Body of pancreas (tissue), 4 donors: ENCODE measurements at places on chromosomes 3 and 15. TPM values are rescaled to one million over a fixed set of nuclear protein-coding genes. Genes with fewer than 3 reads are reported as not detected.

The ESYT3 gene
- total RNA-seq, result 2.0 TPM

The SOX14 gene
- not detected for total RNA-seq

The PLA1A gene
- not detected for total RNA-seq

The IL17RC gene
- total RNA-seq, result 60.3 TPM

The SATB1 gene
- 36.1 TPM for total RNA-seq

The TUBGCP4 gene
- 22.1 TPM for total RNA-seq

The KIF15 gene
- total RNA-seq, result not detected

The CFAP100 gene
- total RNA-seq, result not detected

The MAP2K1 gene
- 25.2 TPM for total RNA-seq

The HOMER2 gene
- total RNA-seq, result 331 TPM

The GOLGA8G gene
- total RNA-seq, result not detected

The IMPG2 gene
- 0.33 TPM for total RNA-seq

The TNK2 gene
- 49.1 TPM for total RNA-seq

The CEP19 gene
- total RNA-seq, result not detected

The CDHR4 gene
- total RNA-seq, result not detected

The AQP9 gene
- 1.6 TPM for total RNA-seq

The CRTAP gene
- total RNA-seq, result 101 TPM

The DAZL gene
- not detected for total RNA-seq

The ASB14 gene
- total RNA-seq, result not detected

DNA sequence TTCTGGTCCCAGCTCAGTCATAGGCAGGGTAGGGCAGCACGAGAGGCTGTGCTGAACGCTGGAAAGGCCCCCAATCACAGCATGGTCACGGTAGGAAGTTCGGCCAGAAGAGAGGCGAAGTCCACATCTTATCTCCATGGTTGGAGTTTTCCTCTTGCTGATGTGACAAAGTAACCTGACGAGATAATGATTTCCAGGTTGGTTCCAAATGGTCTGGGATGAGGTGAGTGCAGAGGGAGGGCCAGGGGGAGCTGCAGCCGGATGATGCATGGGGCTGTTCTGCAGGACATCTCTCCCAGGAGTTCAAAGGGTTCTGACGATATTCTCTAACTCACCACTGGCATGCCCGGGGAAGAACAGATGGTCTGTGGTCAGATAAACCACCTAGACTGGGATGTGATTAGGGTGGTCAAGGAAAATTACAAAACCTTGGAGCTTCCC, 83.2 kb upstream of the WNT5A start:
- DNase-seq, result no peak

DNA sequence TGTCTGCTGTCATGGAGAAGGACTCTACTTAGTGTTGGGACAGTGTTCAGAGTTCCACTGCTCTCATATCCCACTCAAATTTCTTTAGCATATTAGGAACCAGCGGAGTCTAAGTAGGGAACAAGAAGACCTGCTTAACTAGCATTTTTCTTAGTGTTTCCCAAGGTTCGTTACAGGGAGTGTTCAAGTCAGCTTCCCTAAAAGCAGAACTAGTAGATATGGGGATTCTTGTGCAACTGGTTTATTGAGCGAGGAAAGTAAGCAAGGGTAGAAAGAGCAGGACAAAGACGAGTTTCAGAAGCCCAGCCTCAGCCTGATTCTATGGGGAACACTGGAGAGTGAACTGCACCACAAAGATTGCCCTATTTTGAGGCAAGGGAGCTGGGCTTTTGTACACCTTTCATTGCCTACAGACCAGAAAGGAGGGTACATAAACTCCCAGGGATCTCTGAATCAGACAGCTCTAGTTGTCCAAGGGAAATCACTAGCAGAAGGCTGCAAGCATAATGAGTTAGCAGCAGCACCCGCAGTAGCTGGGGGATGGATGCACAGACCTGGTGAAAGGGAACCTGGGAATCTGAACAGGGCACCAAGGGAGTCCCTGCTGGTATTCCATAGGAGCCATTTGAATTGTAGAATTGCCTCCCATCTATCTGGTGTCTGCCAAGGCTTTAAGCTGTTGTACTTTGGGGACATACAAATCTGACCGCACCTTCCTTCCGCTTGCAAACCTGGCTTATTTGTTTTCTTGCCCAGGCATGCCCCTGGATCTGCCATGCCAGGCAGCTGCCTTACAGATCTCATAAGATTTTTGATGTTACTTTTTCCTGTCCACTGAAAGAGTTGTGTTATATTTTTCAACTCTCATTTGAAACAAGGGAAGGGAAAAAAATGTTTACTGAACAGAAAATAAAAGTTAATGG, 15.1 kb downstream of the CMTM7 start:
- no peak for DNase-seq

DNA sequence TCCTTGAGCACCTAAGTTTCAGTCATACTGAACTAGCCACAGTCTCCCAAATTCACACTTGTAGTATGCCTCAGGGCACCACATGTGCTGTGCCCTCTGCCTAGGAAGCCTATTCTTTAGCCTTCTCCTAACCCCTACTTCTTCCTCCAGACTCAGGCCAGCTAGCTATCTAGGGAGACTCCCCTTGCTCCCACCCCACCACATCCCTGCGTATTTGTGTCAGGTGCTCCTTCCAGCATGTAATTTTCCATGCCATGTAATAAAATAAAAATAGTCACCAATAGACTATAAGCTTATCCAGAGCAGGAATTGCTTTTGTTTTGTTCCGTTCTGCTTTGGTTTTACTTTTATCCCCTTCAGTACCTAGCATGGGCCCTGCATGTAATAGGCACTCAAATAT, 14.9 kb upstream of the GJD2 start:
- DNase-seq, result no peak

GRCh38 chr15:67746450-67746849, 78.9 kb upstream of the SKOR1 start:
- no peak for DNase-seq

DNA sequence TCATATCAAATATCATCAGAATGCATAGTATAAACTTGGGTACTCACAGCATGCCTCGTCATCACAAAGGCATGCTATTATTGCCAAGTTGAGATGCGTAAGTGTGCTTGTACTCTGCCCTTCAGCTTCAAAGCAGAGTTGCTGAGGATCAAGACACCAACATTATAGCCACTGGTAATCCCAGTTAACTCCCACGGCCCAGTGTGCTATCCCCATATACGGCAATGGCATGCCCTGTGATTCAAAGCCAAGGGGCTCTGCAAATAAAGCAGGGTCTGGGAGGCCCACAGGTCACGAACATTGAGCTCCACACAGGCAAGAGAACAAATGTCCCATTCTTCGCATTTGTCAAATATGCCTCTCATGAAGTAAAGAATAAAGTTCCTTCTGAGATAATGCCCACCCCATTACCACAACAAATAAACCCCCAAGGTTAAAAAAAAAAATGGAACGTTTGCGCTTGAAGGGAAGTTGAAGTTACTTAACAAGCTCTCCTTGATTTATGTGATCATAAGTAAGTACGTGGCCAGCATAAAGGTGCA, 298.1 kb upstream of the NECTIN3 start:
- no peak for DNase-seq

- no peak for DNase-seq
Measured at GRCh38 chr15:67570875-67571647, 28.6 kb downstream of the MAP2K5 start.

DNA sequence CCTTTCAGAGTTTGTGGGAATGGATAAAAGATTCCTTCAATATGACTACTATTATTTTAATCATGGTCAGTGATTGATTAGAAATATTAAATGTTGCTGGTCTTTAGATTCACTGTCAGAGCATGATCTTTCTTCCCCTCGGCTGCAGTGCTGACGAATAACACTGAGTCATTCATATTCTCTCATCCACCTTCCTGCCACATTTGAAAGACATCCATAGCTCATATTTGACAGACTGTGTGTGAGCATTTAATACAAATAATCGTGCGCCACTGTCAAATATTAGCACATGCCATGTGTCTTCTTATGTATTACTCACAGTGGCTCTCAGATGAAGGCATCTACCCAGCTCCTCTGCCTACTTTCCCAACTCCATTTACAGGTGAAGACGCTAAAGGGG, 476.5 kb upstream of the TPRG1 start:
- DNase-seq, result no peak

DNA sequence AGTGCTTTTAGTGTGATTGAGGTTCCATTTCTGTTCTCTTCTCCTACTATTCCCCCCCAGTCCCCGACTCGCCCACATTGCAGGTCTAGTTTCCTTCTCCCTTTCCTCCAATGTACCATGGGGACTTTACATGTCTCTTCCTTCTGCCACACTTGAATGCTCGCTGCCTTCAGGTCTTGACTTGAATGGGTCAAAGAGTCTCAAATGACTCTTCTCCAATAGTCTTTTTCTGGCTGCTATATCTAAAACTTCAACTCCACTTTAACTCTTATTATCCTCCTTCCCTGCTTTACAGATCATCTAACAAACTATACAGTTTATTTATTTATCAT, 213.9 kb upstream of the SLC2A2 start:
- no peak for DNase-seq

DNA sequence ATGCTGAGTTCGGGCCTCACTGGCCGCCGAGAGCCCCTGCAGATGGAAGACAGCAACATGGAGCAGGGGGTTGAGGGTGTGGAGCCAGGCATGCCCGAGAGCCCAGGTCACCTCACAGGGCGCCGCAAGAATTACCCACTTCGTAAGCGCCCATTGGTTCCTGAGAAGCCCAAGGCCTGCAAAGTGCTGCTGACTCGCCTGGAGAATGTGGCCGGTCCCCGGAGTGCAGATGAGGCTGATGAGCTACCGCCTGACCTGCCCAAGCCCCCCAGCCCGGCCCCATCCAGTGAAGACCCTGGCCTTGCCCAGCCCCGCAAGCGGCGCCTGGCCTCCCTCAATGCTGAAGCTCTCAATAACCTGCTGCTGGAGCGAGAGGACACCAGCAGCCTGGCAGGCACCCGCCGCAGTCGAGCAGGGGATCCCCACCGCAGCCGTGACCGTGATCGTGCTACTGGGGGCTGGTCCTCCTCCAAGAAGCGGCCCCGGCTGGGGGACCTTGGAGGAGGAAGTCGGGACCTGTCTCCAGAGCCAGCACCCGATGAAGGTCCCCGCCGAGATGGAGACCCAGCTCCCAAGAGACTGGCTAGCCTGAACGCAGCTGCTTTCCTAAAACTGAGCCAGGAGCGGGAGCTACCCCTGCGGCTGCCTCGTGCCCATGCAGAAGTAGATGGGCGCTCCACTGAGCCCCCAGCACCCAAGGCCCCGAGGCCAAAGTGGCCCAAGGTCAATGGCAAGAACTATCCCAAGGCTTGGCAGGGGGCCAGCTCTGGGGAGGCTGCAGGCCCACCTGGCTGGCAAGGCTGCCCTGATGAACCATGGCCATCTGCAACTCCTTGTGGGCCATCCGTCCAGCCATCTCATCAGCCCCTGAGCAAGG, 12.1 kb upstream of the CHST14 start:
- DNase-seq, result no peak

DNA sequence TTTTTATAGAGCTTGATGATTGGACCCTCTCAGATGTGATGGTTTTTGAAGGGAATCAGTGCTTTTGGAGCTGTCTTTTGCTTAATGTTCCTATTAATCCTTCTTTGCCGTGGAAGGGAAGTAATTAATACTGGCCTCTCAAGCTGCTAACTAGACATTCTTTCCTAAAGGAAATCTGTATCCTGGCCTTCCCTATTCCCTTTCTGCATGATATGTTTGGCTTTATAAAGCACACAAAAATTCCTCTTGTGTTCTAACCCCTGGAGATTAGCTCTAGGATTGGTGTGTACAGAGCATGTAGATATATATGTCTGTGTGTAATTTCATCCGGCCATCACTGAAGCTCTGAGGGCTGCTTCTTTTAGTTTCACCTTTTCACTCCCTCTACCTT, 6.9 kb downstream of the ATXN7 start:
- no peak for DNase-seq

DNA sequence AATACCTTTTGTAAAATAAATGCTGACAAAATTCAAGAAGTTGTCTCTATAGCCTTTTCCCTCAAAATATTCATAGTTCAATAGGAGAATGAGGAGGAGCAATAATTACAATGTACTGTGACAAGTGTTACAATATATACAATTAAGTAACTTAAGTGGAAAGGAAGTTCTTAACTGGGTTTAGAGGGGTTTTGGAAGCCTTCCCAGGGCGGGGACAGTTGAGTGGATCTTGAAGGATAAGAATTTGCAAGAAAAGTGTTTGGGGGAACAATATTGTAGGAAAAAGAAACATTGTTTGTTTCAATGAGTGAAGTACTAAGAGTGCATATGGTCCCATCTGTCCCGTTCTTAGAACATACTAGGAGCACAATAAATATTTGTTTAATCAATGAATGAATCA, 165.2 kb upstream of the PLSCR5 start:
- DNase-seq, result no peak

GRCh38 chr3:131922356-131922755, 112.5 kb downstream of the CPNE4 start:
- DNase-seq, result no peak

- DNase-seq, result peak; percentile 49
Measured at GRCh38 chr3:125357032-125357658, 18.0 kb downstream of the ZNF148 start.

- no peak for DNase-seq
Measured at GRCh38 chr3:104740874-104741379, 625.8 kb upstream of the ALCAM start.

DNA sequence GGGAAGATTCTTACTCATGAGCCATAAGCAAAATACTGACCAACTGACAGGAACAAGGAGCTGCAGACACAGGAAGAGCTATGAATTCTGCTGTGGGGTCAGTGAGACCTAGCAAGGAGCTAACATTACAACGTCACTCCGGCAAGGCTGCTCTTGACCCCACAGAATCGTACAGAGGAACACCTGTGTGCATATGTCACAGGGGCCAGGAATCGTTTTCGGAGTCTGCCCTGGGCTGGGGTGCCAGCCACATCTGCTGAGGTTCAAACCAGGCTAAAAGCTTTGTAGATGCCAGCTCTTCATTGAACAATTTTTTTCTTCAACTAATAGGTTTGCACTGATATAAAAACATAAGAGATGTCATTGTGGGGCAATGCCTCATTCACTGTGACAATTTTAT, 82.6 kb downstream of the LRRK1 start:
- DNase-seq, result no peak

DNA sequence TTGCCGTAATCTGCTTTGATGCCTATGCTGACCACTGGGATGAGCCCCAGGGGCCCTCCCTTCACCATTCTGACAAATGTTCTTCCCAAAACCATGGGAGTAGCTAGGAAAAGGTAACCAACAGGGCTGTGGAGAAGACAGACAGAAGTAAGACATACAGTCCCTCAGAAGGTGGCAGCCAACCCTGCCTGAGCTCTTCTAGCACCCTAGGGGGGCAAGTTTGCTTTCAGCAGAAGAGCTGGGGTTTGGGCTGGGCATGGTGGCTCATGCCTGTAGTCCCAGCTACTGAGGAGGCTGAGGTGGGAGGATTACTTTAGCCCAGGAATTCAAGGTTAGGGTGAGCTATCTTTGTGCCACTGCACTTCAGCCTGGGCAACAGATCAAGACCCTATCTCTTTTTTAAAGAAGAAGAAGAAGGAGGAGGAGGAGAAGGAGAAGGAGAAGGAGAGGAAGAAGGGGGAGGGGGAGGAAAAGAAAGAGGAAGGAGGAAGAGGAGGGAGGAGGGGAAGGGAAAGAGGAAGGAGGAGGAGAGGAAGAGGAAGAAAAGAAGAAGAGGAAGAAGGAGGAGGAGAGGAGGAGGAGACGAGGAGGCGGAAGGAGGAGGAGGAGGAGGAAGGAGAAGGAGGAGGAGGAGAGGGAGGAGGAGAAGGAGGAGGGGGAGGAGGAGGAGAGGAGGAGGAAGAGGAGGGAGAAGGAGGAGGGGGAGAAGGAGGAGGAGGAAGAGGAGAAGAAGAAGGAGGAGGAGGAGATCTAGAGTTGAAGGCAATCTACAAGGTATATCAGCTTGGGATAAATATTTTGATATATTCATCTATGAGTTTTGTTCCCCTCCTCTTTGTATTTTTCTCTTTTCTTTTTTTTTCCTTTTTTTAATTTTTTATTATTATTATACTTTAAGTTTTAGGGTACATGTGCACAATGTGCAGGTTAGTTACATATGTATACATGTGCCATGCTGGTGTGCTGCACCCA, 44.9 kb upstream of the ABHD2 start:
- no peak for DNase-seq
